ENCODE measurements at places on chromosomes 2 and 18.
A peak's percentile ranks its signal among the peaks of the same experiment; 100 is the strongest.

GRCh38 chr2:139067072-139067471 is 286.9 kb upstream of the NXPH2 start:
- DNase-seq, result no peak

GRCh38 chr2:38735999-38736320 is 15.2 kb downstream of the SRSF7 start:
- no peak for DNase-seq

DNA sequence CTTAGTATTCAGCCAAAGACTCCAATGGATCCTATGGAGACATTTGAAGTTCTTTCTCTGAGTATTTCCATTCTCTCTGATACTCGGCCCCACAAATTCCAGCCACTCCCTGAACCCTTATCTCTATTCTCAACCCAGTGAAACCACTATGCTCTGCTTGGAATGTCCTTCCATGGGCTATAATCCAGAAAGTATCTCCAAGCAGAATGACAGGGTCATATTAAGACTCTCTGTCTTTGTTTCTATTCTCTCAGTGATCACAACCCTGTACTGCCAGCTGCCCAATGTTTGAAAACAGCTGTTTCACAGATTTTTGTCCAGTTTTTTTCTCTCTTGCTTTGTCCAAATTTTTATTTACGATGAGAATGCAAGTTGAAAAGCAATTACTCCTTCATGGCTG is 21.9 kb downstream of the CHMP3 start:
- no peak for DNase-seq

GRCh38 chr2:223815186-223815883 is 22.0 kb downstream of the AP1S3 start:
- peak; percentile 13 for DNase-seq

DNA sequence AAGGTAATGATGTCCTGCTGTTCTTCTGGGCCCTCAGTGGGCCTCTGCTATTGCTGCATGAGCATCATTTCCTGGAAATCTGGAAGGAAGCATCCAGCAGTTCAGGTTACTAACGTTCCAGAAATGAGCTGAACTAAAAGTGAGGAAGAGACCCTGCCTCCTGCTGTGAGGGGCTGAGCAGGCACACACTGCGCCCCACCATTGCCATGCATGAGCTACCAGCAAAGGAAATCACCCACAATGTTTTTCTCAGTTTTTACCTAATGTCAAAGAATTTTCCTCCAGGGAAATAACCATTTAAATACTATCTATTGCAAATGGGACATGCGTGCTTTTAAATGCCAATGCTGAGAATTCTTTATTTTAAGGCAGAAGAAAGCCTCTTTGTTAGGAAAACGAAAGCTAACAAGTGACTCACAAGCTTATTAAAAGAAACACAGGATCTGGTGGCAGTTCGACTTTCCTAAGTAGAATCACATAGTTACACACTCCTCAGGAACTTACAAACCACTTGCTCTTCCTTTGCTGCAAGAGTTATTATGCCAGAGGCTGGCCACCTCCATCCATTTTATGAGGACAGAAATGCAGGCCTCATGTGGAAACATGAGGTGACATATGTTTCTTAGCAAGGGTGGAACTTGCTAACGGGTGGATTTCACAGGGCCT is 152.6 kb upstream of the TTC39C start:
- no peak for DNase-seq

DNA sequence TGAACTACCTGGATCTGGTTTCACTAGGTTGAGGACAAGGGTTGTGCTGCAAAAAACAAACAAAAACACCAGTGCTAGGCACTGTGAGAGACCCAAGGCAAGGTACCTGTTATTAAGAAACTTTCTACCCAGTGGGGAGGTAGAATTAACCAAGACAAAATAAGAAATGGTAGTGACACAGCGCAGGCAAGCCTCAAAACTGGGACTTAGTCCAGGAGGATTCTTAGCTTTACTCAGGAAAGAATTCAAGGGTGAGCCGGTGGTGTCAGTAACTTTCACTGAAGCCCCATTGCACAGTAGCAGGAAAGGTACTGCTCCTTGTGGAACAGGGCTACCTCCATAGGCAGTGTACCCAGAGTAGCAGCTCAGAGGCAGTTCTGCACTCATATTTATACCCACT is 131.6 kb downstream of the SCG2 start:
- DNase-seq, result no peak

- peak; percentile 18 for DNase-seq
Observed at GRCh38 chr2:105454801-105455485, 56.1 kb upstream of the FHL2 start.

DNA sequence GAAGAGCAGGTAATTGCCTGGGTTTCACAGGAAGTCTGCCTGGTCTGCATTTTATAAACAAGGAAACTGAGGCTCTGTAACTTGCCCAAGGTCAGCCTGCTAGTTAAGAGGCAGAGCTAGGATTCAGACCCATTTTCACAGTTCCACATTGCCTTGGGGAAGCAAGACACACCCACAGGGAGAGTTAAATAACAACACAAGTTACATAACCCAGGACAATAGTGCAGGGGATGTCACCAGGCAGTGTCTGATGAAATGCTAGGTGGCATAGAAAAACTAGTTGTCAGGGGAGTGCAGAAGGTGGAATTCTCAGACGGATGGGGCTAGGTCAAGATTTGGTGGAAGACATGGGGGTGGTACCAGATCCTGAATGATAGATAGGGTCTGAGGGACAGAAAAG is 69.7 kb downstream of the PRKCE start:
- no peak for DNase-seq

DNA sequence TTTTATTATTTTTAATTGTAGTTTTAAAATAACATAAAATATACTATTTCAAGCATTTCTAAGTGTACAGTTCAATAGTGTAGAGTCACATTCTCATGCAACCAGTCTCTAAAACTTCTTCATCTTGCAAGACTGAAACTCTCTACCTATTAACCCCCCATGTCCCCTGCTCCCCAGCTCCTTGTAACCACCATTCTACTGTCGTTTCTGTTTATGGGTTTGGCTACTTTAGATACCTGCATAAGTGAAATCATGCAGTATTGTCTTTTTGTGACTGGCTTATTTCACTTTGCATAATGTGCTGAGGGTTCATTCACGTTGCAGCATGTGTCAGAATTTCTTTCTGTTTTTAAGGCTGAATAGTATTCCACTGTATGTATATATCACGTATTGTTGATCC is 139.4 kb downstream of the SMAD7 start:
- no peak for DNase-seq

GRCh38 chr2:178280244-178280852 is 86.0 kb downstream of the OSBPL6 start:
- DNase-seq, result peak; percentile 51

DNA sequence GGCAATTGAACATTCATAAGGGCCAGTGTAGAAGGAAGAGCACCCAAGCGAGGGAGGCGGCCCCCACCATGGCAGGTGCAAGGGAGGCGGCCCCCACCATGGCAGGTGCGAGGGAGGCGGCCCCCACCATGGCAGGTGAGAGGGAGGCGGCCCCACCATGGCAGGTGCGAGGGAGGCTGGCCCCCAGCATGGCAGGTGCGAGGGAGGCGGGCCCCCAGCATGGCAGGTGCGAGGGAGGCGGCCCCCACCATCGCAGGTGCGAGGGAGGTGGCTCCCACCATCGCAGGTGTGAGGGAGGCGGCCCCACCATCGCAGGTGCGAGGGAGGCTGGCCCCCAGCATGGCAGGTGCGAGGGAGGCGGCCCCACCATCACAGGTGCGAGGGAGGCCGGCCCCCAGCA is 24.7 kb upstream of the GPC1 start:
- no peak for DNase-seq

DNA sequence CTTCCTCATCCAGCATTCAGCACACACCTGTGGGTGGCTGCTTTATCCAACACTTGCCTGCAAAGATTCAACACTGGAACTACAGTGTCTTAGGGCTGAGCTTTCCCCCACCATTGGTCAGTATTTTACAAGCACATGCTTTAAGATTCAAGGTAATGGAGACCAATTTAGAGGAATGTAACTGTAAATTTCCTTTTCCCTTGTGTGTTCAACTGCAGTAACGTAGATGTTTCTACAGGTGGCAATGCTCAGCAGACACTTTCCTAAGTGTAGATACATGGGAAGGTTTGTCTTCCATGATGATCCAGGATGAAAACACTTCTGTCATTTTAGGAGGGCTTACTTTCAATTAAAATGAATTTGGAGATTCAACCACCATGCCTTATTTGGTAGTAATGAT is 143.6 kb upstream of the PXDN start:
- DNase-seq, result no peak

- no peak for DNase-seq
Observed at GRCh38 chr2:30039101-30039500, 107.7 kb upstream of the YPEL5 start.

GRCh38 chr2:238853721-238854120 is 5.8 kb downstream of the TWIST2 start:
- DNase-seq, result no peak

DNA sequence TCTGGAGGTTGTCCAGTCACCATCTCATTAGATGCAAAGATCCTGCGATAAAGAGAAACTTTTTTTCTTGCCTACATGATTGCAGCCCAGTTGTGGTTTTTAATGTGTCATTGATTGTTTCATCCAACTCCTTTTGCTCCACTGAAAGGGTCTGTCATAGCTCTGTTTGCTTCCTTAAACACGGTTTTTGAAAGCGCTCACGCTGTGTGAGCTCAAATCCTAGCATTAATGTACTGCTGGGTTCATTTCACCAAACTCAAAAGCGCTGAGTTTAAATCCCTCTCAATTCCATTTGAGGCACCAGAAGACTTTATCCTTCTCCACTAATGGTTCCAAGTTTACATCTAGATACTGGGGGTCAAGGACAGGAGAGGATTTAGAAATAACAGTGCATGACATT is 53.6 kb downstream of the CDK15 start:
- no peak for DNase-seq

DNA sequence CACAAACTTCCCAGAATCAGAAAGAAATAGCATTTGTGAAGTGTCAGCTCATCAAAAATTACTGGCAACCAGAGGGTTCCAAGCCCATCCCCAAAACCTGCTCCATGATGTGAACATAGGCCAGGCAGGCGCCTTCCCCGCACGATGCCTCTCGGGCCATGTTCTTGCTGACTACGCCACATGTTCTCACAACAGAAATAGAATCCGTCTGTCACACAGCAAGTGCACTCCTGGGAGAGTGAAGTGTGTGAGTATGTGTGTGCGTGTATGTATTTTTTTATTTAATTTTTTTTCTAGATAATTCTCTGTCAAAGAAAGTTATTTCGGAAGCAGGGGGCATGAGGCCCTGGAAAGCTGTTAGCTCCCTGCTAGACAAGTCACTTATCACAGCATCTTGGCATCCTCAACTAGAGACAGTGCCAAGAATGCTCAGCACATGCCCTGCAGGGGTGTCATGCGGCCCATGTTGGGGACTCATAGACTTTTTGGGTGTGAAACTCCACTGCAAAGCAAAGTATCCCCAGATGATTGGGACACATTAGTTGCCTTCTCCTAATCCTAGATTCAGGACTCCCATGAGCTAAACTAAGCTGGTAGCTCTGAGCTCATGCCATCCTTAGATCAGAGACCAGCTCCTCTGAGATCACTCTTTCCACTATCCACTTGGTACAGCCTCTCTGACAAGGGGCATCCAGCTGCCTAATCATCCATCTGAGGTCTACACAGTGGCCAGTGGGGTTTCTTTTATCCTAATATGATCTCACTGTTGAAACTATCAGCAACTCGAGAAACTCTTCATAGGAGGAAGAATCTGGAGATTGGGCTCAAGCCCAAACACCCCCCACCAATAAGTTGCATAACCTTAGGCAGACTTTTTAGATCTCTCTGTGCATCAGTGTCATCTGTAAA is 53.2 kb upstream of the CYRIA start:
- DNase-seq, result no peak

- DNase-seq, result no peak
Observed at GRCh38 chr2:42907835-42908234, 115.5 kb upstream of the HAAO start.

DNA sequence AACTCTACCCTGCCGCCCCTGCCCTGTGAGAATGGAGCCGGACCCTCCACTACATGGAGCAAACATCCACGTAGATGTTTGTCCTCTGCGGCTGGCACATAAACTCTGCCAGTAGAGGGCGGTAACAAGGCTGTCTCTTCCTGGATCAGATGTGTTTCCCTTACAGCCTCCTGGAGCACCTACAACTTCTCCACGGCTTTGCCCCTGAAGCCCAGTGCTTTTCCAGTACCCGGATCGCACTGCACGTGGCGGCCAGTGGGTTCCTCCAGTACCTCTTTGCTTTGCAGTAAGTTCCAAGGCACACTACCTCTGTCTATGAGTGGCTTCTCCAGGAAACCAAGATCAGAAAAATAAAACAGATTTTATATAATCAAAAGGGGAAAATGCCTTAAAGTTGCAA is 651.3 kb downstream of the DCDC2C start:
- DNase-seq, result peak; percentile 4

- DNase-seq, result no peak
Observed at GRCh38 chr18:6406075-6406909, 8.4 kb downstream of the L3MBTL4 start.

- no peak for DNase-seq
Observed at GRCh38 chr2:106579750-106580197, 92.6 kb downstream of the CD8B2 start.

DNA sequence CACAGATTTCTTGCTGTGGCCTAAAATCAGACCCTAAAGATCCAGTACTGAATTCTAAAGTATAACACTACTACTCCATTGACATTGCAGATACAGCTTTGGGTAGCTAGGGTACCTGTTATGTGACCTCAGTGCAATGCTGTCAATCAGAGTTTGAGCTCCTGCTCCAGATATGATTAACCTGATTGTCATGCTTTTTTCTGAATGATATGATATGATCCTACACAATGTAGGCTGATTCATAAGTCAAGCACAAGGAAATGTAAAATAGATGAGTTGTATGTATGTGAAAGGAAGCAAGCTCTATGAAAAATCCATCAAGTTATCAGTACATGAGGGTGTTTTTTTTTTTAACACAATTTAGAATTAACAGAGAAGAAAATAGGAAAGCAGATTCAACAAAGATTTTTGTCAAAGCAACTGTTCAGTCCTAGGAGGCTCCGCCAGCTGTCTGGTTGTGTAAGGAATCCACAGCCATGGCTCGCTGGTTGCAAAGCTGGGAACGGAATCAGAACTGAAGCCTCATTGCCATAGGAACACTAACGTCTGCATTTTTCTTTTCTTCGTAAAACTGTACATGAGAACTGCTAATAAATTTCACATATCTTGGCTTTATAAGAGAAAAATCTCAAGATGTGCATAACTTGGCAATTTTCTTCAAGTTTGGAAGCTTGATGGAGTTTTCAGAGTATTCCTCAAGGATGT is 52.9 kb downstream of the NR4A2 start:
- no peak for DNase-seq

- peak; percentile 70 for DNase-seq
Observed at GRCh38 chr2:128473175-128474035, 154.7 kb upstream of the HS6ST1 start.

DNA sequence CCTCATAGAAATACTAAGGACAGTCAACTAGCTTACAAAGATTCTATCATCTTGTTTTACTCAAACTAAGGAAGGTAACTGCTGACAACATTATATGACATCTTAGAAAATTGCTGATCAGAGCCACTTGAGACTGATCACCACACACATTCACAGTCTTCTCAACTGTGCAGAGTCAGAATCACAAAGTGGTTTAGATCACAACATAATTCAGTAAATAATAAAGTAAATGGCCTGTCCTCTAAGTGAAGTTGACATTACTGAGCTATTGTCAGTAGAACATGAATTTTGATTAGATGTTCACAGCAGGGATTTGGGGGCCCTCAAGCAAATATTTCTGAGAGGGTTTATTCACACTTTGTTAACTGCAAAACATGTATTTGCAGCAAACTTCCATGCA is 28.5 kb downstream of the NOL4 start:
- DNase-seq, result no peak
